ENCODE measurements at places on chromosomes 13 and 19. TPM values are rescaled to one million over a fixed set of nuclear protein-coding genes. Genes with fewer than 3 reads are reported as not detected.

The PNKP gene
- total RNA-seq, result 74.5 TPM

GRCh38 chr13:45821811-45822210 lies 29.7 kb downstream of the SIAH3 start:
- DNase-seq, result no peak

The GSK3A gene
- 33.2 TPM for total RNA-seq

GRCh38 chr19:17577457-17578097 lies 22.1 kb downstream of the COLGALT1 start:
- DNase-seq, result no peak

Data from cardiac muscle cell (in vitro differentiated cells and primary cell).